ENCODE measurements at places on chromosomes 7 and 10.

- no peak for DNase-seq
These were observed 21.2 kb downstream of the CYP17A1 start for GRCh38 chr10:102815790-102816549.

- no peak for DNase-seq
These were observed 33.5 kb upstream of the DDC start for GRCh38 chr7:50598460-50599343.

DNA sequence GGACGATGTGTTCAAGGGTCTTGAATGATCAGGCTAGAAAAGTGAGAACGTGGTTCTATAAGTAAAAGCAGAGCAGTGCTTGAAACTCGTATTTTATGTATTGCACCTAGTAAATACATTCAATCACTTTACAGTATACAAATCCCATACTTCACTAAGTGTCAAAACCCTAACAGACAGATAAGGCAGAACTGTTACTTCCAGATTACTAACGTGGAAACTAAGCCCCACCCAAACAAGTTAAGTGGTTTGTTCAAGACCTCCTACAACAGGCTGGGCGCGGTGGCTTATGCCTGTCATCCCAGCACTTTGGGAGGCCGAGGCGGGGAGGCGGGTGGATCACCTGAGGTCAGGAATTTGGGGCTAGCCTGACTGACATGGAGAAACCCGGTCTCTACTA lies 9.2 kb upstream of the MYO1G start:
- DNase-seq, result no peak

- DNase-seq, result no peak
These were observed 118.0 kb upstream of the SEMA3C start for GRCh38 chr7:81036871-81037270.

- DNase-seq, result no peak
These were observed 94.3 kb upstream of the AGBL3 start for GRCh38 chr7:134891696-134892678.

DNA sequence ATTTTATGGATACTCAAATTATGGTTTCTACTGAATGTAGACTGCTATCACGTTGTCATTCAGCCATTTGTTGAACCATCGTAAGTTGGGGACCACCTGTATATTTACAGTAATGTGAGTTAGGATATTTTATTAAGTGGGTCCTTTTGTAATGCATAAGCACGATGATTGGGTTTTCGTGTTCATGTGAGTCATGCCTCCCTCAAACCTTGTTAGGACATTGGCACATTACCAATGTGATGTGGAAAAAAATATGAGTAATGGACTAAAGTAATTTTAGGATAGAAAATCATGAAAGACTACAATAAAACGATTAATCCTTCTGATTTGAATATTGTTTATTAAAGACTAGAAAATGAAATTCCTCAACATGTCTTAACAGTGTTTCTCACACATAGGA lies 8.7 kb downstream of the SMC3 start:
- no peak for DNase-seq

- no peak for DNase-seq
These were observed 327.8 kb downstream of the WDR11 start for GRCh38 chr10:121179006-121179405.
